ENCODE measurements at places on chromosomes 5 and 9.
A peak's percentile ranks its signal among the peaks of the same experiment; 100 is the strongest.

DNA sequence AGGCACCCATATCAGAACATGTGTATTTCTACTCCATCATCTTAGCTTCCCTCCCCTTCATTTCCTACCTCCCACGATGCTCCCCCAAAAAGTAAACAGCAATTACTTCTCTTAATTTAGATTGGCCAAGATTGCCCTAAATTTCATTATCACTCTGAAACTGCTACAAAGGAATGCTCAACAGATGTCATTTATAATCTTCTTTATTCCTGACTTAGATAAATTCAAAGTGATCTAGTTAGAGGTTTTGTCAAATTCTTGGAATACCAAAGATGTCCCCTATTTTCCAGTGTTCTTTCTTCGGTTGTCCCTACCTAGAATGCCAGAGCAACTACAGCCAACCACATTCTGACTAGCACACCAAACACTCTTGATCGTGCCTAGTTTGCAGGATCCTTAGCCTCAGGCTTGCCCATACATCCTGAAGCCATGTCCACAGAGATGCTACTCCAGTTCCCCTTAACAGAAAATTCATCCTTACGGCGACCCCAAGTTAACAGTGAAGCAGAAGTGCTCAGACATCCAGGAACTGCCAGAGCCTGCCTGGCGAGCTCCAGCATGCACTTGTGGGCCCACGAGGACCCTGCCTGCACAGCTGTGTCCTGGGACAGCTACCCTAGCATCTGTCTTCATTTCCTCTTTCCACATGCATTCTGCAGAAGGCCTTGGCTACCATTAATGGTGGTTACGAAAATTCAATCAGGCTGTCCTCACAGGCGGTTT is 31.6 kb downstream of the DAP start:
- no peak for DNase-seq

- DNase-seq, result no peak
Observed at GRCh38 chr5:1077491-1078020, 34.3 kb downstream of the SLC12A7 start.

GRCh38 chr5:22842574-22842973 is 10.6 kb downstream of the CDH12 start:
- no peak for DNase-seq

GRCh38 chr9:23492126-23493002 is 333.7 kb downstream of the ELAVL2 start:
- no peak for DNase-seq

DNA sequence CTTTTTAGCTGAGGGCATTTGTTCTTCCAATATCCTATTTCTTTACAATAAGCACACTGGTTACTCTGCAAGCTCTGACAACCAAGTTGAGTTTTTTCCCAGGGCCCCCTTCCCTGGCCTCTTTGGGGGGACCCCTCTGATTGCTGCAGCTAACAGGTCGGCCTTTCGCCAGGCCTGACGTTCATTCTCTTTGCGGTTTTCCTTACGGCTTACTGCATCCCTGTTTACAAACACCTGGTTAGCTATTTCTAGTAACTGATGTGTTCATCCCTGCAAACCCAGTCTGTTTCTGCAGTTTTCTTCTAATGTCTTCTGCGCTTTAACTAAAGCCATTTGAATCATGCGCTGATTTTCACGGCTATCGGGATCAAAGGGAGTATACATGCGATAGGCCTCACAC is 37.5 kb upstream of the PPP1R26 start:
- no peak for DNase-seq

- DNase-seq, result no peak
Observed at GRCh38 chr5:135174315-135175096, 140.5 kb upstream of the PITX1 start.

- DNase-seq, result no peak
Observed at GRCh38 chr5:3212869-3213268, 382.8 kb upstream of the IRX1 start.

DNA sequence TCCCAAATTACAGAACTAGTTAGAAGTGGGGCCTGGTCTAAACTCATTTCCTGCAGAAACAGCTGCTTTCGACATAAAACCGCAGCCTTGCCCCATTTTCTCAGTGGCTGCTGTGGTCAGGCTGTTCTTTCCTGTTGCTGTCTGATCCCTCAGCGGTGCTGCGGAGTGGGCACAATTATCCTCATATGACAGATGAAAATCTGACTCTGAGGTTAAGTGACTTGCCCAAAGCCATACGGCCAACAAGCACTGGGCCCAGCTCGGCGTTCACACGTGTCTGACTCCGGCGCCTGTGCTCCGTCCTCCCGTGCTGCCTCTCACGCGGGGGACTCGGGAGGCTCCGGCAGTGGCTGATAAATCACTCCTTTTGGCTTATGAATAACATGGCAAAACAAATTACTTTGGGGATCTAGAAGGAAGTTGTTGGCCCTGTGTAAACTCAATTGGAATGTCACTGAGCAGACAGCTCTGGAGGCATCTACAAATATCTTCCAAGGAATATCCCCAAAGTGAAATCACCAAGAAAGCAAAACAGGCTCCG is 142.6 kb upstream of the LMX1B start:
- DNase-seq, result no peak

GRCh38 chr9:113179839-113180238 is 29.0 kb downstream of the SLC31A2 start:
- no peak for DNase-seq

DNA sequence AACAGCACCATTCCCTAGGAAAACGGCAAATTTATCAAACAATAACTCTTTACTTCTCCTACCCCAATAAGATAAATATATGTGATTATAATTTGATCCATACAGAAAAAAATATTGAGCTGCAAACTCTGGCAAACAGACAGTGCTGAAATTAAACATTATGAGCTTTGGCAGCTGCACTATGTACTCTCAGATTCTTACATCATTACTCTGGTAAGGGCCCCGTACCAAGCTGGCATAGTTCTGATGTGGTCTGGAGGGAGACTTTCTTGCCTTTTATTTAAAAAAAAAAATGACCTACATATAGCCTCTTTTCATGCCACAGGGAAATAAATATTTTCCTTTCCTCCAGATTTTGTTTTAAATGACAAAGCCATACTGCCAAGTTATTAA is 95.0 kb downstream of the NR6A1 start:
- no peak for DNase-seq

- no peak for DNase-seq
Observed at GRCh38 chr5:157050050-157050449, 8.9 kb downstream of the HAVCR1 start.

DNA sequence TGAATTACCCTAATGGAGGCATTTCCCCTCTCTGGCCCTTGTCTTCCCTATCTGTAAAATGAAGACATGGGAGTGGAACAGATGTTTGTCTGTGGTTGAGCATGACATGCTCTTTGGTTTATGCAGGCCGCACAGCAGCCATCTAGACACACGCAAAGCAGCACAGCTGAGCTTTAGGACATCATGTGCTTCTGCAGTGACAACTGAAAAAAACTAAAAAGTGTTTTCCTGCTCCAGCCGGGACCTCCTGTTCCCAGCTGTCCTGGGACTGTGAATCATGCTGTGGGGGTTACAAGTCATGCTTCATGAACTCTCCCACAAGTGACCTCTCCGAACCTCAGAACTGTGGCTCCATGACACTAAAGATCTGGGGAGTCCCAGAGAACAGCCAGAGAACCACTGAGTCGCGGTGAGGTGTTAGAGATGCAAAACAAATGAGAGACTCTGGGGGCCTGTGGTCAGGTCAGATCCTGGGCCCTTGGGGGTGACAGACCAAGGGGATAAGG is 1.7 kb downstream of the SMIM3 start:
- no peak for DNase-seq

DNA sequence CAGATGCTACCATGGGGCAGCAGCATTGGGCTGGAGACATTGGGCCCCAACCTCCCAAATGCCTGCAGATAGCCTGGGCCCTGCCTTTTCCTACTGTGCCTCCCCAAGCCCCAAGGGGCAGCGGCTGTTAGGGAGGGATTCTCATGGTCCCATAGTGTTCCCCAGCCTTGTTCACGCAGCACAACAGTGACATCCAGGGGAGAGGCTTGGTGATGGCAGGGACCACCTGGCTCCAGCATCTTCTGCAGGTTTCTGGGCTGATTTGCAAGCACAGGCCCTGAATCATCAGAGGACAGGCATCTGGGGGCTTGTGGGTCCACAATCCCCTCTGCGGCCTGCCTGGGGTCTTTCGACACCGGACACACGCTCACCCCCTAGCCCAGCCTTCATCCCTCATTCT is 354.6 kb downstream of the SLIT3 start:
- no peak for DNase-seq

DNA sequence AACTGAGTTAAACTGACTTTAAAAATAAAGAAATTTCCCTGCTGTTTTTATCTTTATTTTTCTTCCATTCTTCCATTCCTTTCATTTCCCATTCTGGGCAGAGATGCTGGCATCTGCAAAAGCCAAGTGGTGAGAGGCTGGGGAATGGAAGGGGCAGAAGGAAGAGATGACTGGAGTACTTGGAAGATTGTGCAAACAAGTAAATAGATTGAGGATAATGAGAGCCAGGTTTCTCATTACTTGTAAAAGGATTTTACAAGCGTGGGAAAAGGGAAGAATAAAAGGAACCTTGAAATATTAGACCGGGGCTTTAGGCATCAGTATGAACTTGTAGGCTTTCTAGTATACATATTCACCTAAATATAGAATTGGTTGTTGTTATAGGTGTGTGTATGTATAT is 341.2 kb downstream of the CAAP1 start:
- DNase-seq, result no peak

DNA sequence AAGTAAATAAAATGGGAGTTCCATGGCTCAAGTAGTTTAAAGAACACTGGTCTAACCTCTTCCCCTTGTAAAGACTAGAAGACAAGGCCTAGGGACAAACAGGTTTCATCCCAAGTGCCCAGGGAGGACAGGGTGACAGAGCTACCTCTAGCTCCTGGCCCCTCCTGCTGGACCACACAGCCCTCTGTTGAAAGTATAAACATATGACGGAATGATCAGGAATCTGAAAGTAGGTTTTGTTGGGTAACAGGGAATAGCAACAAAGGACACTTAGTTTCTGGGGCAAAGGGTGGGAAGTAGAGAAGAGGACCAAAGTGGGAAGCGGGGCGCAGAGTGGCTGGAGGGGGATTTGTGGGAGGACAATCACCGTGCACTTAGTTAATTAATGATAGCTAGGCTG is 67.0 kb upstream of the DAB2IP start:
- no peak for DNase-seq

DNA sequence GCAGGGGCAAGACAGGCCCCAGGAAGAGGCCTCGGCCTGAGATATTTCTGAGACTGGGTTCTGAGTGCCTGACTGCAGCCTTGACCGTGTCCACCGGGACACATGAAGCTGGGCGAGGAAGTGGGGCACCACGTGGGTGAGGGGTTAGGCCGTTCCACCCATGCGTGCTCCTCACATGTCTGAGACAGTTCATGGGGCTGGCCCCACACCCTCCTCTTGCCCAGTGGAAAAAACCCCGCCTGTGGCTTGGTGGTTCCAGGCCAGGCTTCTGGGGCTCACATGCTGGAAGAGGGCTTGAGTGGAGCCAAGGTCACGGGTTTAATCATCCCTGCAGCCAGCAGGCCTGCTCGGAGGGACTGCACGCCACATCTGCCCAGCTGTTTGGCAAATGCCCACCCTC is 11.4 kb downstream of the HMCN2 start:
- DNase-seq, result no peak

- DNase-seq, result no peak
Observed at GRCh38 chr5:168903061-168903460, 323.9 kb upstream of the PANK3 start.

GRCh38 chr5:43573058-43573457 is 16.2 kb upstream of the PAIP1 start:
- DNase-seq, result no peak

- no peak for DNase-seq
Observed at GRCh38 chr5:111765613-111766571, 8.9 kb upstream of the NREP start.

DNA sequence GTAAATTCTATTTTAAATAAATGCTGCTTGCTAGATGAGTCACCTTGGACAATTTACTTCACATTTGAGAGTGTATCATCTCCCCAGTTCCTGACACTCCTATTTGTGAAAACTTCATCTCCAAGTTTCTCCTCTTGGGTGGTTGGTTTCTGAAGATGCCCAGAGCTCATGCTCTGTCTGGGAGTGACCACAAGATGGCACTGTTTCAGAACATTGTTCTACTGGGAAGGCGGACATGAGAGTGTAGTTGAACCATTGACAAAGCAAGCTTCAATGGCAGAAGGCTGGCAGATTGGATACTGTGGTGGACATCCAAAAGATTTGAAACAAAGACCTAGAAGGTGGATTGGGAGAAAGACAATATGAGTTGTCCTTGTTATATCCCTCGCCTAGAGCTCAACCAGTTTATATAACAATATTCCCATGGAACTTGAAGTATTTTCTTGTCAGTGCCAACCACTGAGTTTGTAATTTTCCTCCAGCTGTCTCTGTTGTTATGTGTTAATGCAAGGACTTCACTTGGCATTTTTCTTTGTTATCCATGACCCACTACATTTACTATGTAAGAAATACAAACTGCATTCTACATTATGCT is 234.3 kb upstream of the ANKH start:
- no peak for DNase-seq

DNA sequence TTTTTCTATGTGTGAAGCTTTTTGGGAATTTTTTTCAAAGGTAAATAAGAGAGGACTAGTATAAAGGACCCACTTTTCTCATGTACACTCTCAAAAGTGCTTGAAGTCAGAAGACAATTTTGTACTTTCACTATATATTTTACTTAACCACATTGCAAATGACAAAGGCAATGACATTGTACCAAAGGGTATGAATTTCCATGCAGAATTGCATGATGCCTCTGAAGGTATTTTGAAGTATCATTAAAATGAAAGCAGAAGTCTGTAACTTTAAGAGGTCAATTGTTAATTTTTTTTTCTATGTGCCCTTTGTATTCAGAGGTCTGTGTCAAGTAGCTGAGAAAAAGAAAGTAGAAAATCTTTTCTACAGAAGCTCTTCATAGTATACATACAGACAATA is 84.7 kb downstream of the ST8SIA4 start:
- no peak for DNase-seq

DNA sequence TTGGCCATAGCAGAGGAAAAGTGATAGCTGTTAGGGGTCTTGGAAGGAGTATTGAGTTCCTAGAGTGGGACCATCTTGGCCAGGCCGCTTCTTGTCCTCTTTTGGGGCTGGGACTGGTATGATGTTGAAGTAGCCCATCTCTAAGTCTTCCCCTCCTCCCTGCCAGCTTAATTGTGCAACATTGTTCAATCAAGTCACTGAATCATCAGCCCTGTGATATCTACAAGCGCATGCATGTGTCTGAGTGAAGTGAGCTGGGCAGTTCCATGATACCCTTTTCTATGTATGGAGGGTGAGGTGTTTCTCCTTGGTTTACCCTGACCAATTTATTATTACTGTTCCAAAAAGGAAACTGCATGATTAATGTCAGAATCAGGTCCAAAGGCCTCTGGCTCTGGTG is 112.2 kb downstream of the C9orf152 start:
- peak; percentile 15 for DNase-seq

DNA sequence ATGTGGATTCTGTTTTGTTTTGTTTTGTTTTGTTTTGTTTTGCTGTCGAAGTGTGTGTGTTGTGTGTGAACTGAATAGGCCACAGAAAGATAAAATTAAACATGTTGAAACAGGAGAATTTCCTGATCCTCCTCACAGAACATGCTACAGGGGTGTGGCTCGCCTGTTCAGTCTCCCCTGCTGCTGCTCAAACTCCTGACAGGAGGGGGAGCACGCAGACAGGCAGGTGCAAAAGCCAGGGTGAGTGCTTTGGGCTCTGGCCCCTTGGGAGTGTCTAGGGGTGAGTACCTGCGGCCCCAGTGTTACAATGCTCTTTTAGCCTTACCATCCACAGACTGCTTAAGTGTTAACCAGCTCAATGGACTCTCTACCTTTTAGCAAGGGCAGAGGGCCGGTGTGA is 473.5 kb downstream of the MAT2B start:
- DNase-seq, result no peak
